Uterus (tissue), 4 donors: ENCODE measurements at places on chromosomes 2 and 18.

GRCh38 chr2:136238286-136239078 is 120.5 kb upstream of the CXCR4 start:
- no peaks in the 10 kb centered on the region for H3K36me3 ChIP-seq
- no peak overlapping the region for H3K4me3 ChIP-seq
- H3K27ac ChIP-seq = peak overlapping the region; percentile 27
- no peak for DNase-seq

- peak; percentile 10 for DNase-seq
- H3K4me3 ChIP-seq = no peak overlapping the region
- no peak overlapping the region for H3K27ac ChIP-seq
- H3K36me3 ChIP-seq = no peaks in the 10 kb centered on the region
These were observed 27.2 kb downstream of the CROCC2 start for GRCh38 chr2:240933048-240933965.

GRCh38 chr18:75827751-75828287 is 400.3 kb upstream of the SMIM21 start:
- no peak overlapping the region for H3K27ac ChIP-seq
- DNase-seq = no peak
- H3K4me3 ChIP-seq = no peak overlapping the region
- no peaks in the 10 kb centered on the region for H3K36me3 ChIP-seq

GRCh38 chr2:199278099-199278498 is 179.6 kb downstream of the SATB2 start:
- no peak overlapping the region for H3K27ac ChIP-seq
- no peak overlapping the region for H3K4me3 ChIP-seq
- H3K27me3 ChIP-seq = no peaks in the 10 kb centered on the region
- DNase-seq = no peak
- no peaks in the 10 kb centered on the region for H3K36me3 ChIP-seq

GRCh38 chr18:3097082-3097481 is 84.1 kb upstream of the LPIN2 start:
- no peak overlapping the region for H3K4me3 ChIP-seq
- no peak for DNase-seq
- no peaks in the 10 kb centered on the region for H3K27me3 ChIP-seq
- H3K27ac ChIP-seq = no peak overlapping the region

DNA sequence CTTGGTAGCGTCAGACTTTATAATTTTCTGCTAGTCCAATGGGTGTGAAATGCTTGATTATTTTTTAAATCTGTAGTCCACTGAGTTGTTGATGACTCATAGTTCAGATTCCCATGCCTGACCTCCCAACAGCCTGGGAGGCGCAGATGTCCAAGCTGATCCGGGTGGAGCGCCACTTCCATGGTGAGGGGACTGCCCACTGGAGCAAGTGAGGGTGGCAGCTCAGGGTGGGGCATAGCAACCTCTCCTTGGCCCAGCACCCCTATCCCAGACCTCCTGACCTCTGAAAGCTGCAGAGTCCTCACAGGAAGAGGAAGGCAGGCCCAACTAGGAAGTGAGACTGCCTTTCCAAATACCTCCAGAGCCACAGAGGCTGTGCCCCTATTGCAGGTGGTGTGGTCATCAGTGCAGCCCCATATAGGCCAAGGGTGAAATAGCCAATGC is 4.4 kb downstream of the MAL start:
- no peaks in the 10 kb centered on the region for H3K36me3 ChIP-seq
- no peak overlapping the region for H3K27ac ChIP-seq
- no peak overlapping the region for H3K4me3 ChIP-seq
- H3K4me1 ChIP-seq = peaks cover 4% of the 10 kb centered on the region
